Right atrium auricular region (tissue), 2 donors: ENCODE measurements at places on chromosomes 16 and 17. TPM values are rescaled to one million over a fixed set of nuclear protein-coding genes. Genes with fewer than 3 reads are reported as not detected.

The HBA1 gene
- total RNA-seq: 1,137 TPM

The HSD3B7 gene
- total RNA-seq: 8.5 TPM

The CACNA1G gene
- 4.3 TPM for total RNA-seq

The SMTNL2 gene
- total RNA-seq: 41.6 TPM

DNA sequence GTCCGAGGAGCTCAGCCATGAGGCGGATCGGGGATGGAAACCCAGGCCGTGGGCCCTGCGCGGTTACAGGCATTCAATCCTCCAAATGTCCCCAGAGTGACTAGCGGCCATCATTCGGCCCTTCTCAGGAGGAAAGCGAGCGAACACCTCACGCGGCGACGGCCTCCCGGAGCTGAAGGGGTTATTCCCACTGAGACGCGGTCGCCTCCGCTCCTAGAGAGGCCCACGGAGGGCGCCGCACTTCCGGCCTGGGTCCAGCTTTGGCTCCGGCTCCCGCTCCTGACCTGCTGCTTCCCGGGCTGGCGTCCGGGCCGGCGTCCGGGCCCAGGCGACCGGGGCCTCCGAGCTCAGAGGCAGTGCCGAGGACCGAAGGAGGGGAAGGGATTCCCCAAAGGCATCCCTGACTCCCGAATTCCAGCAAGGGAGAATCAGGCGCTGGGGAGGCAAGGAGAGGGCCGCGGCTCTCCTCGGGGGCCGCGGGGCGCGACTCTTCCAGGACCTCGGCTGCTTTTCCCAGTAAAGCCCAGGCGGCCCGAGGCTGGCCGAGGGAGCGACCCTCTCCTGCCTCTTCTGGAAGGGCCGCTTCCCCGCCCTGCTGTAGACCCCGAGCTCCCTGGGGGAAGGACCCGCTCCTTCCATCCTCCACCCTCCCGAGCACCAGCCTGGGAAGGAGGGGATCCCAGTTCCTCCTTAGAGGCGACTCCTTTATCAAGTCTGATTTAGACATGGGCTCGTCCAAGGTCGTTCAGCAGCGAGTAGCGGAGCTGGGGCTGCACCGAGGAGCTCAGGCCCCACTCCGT lies 18.6 kb upstream of the ZNF629 start:
- H3K27ac ChIP-seq: peak overlapping the region; percentile 89
- H3K27me3 ChIP-seq: no peaks in the 10 kb centered on the region

DNA sequence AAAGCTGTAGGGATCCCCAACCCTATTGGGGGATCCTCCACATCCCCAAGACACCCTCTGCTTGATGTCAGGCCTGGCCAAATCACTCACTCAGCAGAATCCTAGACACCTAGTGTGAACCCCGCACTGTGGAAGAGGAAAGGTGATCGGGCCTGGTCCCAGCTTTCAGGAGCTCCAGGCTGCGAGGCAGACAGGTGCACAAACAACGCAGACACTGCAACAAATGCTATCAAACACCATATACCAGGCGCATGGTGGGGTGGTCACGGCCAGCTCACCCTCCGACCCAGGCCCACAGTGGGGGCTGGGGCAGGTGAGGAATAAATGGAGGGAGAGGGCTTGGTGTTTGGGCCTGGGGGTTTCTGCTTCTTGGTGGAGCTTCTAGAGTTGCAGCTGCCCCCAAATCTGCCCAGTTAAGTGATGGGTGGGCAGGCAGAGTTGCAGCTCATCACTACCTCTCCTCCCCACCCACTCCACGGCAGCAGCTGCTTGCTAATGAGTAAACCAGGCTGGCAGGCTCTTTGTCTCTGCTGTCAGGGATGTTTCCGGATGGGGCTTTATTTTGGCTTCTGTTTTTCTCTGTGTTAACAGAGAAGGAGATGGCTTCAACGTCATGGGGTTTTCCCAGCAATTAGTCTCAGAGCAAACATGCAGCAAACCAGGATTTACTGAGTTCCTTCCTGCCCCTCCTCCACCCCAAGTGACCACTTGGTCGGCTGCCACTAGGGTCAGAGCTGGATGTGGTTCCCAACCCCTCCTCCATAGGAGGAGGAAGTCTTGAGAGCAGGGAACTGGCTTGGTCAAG lies 46.6 kb downstream of the PECAM1 start:
- peak overlapping the region; percentile 68 for H3K27ac ChIP-seq
- H3K4me1 ChIP-seq: no peaks in the 10 kb centered on the region
- H3K36me3 ChIP-seq: no peaks in the 10 kb centered on the region
- no peaks in the 10 kb centered on the region for H3K27me3 ChIP-seq

- no peaks in the 10 kb centered on the region for H3K27me3 ChIP-seq
- no peak for DNase-seq
- no peak overlapping the region for H3K27ac ChIP-seq
- H3K4me3 ChIP-seq: no peak overlapping the region
- H3K36me3 ChIP-seq: no peaks in the 10 kb centered on the region
- H3K4me1 ChIP-seq: no peaks in the 10 kb centered on the region
Observed at GRCh38 chr16:83742124-83742899, 65.5 kb upstream of the HSBP1 start.

GRCh38 chr16:68954911-68955635 lies 111.7 kb downstream of the TANGO6 start:
- no peaks in the 10 kb centered on the region for H3K4me1 ChIP-seq
- no peaks in the 10 kb centered on the region for H3K36me3 ChIP-seq
- H3K27me3 ChIP-seq: no peaks in the 10 kb centered on the region
- no peak overlapping the region for H3K4me3 ChIP-seq

DNA sequence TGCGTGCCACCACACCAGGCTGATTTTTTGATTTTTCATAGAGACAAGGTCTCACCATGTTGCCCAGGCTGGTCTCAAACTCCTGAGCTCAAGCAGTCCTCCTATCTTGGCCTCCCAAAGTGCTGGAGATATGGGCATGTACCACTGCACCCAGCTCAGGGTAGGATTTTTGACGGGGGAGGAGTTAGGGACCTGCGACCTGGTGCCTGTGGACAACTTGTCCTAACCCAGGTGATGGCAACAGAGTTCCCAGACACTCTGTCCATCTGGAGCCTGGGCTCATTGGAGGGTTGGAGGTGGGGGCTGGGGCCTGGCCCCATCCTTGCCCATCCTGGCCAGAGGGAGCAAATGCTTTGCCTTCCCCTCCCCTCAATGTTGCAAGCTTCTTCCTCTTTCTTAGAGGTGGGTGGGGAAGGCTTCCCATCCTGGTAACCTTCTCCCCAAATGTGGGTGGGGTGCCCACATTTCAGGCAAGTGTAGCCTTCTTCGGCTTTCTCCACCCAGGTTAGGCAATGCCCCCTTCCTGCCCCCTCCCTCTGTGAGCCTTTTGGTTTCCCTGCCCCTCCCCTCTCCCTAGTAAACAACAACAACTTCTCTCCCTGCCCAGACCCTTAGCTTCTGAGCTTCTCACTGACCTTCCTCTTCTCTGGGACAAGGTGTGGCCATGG lies 24.9 kb downstream of the RARA start:
- no peak for DNase-seq
- no peaks in the 10 kb centered on the region for H3K27me3 ChIP-seq
- no peak overlapping the region for H3K4me3 ChIP-seq
- H3K27ac ChIP-seq: peak overlapping the region; percentile 84

- H3K27ac ChIP-seq: no peak overlapping the region
- H3K4me3 ChIP-seq: no peak overlapping the region
- peak; percentile 56 for DNase-seq
- no peaks in the 10 kb centered on the region for H3K27me3 ChIP-seq
- no peaks in the 10 kb centered on the region for H3K36me3 ChIP-seq
Observed at GRCh38 chr17:146546-146945, 9.2 kb downstream of the SCGB1C2 start.

DNA sequence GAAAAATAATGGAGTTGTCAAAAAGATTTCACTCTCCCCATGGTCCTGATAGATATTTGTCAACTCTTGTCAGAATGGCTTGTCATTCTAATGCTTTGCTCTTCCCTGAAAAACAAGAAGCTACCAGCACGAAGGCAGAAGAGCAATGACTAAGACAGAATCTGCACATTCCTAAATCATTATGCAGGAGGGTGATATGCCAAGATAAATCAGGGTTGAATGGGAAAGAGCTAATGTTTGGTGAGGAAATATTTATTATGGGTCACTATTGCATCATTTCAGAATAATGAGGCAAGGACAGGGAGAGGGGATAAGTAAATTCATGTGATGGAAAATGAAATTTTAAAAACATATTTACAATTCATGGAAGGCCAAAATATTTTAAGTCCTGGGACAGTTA lies 297.5 kb upstream of the XYLT1 start:
- H3K36me3 ChIP-seq: no peaks in the 10 kb centered on the region
- no peaks in the 10 kb centered on the region for H3K4me1 ChIP-seq
- no peak overlapping the region for H3K4me3 ChIP-seq

DNA sequence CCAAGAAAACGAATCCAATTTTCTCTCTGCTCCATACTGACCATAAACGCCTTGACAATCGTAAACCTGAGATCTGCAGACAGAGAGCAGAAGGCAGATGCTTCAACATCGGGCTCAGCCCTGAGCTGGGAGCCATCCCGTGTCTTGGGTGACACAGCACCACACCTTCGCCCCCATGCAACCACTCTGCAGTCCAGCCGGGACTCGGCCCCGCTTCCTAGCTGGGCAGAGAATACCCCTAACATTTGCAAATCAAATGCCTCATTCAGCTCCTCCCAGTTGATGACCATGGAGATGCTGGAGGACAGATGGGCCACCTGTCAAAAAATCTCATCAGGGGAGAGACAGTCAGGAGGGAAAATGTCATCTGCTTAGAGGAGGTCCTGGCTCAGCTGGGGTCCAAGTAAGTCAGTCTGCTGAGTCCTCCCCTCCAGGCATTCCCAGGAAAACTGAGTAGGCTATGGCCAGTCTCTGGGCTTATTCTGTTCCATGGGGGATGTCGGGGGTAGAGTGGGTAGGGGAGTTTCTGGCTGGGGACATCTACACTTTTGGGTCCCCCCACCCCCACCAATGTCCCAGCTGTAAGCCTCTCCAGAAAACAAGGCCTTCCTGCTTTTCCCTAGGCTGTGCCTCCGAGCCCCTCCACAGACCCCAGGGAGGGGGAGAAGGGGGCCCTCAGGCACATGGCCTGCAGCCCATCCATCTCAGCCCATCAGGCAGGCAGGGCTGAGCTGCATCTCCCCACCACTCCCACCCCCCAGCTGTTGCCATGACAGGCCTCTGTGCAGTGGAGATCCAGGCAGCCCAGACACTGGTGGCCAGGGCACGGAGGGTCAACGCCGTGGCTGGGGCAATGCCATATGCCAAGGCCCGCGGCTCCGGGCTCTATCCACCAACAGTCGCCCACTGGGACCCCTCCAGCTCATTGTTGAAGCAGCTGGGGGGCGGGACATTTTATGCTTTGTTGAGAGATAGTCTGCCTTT lies 158.6 kb downstream of the AXIN2 start:
- H3K27me3 ChIP-seq: no peaks in the 10 kb centered on the region
- H3K27ac ChIP-seq: no peak overlapping the region
- H3K36me3 ChIP-seq: no peaks in the 10 kb centered on the region
- no peak overlapping the region for H3K4me3 ChIP-seq

DNA sequence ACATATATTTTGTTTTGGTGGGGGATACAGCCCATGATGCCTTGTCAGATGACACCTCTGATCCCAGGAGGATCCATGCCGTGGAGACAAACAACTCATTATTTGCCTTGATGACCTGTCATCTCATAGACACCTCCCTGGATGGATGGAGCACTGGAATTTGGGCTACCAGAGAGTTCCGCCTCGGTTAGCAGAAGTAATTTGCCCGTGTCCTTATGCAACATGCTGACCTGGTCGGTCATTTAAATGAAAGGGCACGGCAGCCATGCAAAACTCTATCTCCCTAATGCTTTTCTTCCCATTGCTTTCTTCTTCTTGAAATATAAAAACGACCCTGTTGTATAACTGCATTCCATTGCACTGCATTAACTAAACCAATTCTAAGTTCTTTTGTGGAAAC lies 145.3 kb downstream of the GRIN2A start:
- H3K27ac ChIP-seq: no peak overlapping the region
- H3K27me3 ChIP-seq: no peaks in the 10 kb centered on the region
- no peaks in the 10 kb centered on the region for H3K36me3 ChIP-seq
- DNase-seq: no peak
- no peak overlapping the region for H3K4me3 ChIP-seq
- H3K4me1 ChIP-seq: no peaks in the 10 kb centered on the region

DNA sequence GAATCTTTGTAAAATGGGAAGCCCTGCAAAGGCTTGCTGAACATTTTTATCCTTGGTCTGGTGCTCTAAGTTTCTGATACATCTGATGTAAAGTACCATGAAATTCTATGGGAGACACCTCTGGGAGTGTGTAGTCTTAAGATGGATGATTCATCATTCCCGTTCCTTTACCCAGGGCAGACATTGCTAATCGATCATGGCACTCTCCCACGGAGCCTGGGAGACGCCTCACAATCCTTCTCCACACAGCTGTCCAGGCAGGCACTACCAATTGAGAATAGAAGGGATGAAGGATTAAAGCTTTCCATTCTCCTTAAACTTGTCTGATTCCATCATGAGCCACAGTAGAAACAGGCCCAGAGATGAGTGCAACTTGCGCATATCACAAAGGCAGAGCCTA lies 144.8 kb downstream of the GSG1L start:
- no peaks in the 10 kb centered on the region for H3K36me3 ChIP-seq
- no peak overlapping the region for H3K4me3 ChIP-seq
- no peak for DNase-seq
- H3K27ac ChIP-seq: no peak overlapping the region
- H3K4me1 ChIP-seq: no peaks in the 10 kb centered on the region
- no peaks in the 10 kb centered on the region for H3K27me3 ChIP-seq

DNA sequence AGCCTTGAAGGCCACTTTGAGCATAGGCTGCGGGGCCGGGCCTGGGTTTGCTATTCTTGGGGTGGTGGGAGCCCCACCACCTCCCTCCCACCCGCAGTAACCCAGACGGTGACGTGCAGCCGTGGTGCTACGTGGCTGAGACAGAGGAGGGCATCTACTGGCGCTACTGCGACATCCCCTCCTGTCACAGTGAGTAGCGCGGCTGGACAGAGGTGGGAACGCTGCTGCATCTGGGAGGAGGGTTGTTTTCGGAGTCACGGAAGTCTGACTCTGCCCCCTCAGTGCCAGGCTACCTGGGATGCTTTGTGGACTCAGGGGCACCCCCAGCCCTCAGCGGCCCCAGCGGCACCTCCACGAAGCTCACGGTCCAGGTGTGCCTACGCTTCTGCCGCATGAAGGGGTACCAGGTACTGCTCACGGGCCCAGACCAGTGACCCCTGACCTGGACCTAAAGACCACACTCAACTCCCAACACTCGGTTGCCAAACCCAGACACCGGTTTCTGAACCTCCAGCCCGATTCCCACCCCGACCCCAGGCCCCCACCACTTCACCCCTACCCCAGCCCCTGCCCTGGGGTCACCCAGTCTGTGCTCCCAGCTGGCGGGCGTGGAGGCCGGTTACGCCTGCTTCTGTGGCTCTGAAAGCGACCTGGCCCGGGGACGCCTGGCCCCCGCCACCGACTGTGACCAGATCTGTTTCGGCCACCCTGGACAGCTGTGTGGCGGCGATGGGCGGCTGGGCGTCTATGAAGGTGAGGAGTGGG lies 2.1 kb downstream of the KREMEN2 start:
- no peak for DNase-seq
- H3K4me1 ChIP-seq: no peaks in the 10 kb centered on the region
- H3K36me3 ChIP-seq: no peaks in the 10 kb centered on the region
- no peak overlapping the region for H3K4me3 ChIP-seq
- H3K27me3 ChIP-seq: peaks cover 51% of the 10 kb centered on the region

GRCh38 chr16:165539-166374 lies at the start of gene HBM:
HBM (plus strand) TSS chr16:165978; CDS start chr16:165998, 20 bp downstream.
- no peaks in the 10 kb centered on the region for H3K36me3 ChIP-seq
- H3K27me3 ChIP-seq: peaks cover 28% of the 10 kb centered on the region
- DNase-seq: no peak
- H3K4me3 ChIP-seq: peak within 1 kb of the TSS; percentile 11
- no peaks in the 10 kb centered on the region for H3K4me1 ChIP-seq
